ENCODE measurements at places on chromosomes 6 and 20. TPM values are rescaled to one million over a fixed set of nuclear protein-coding genes. Genes with fewer than 3 reads are reported as not detected.

Gene SGK2
- total RNA-seq: 0.26 TPM

Gene CGAS
- total RNA-seq: 58.9 TPM

Gene LTA
- 21.8 TPM for total RNA-seq

Gene CD40
- total RNA-seq: 2.2 TPM

Gene SYCP2L
- 0.37 TPM for total RNA-seq

Data from activated CD8-positive, alpha-beta memory T cell treated with anti-CD3 and anti-CD28 coated beads, Interleukin-2, amount 10 ng/mL, durations not matched to agents 7 days and 5 days (primary cell).